Suprapubic skin (tissue), 4 donors: ENCODE measurements at places on chromosomes 6 and 20.

DNA sequence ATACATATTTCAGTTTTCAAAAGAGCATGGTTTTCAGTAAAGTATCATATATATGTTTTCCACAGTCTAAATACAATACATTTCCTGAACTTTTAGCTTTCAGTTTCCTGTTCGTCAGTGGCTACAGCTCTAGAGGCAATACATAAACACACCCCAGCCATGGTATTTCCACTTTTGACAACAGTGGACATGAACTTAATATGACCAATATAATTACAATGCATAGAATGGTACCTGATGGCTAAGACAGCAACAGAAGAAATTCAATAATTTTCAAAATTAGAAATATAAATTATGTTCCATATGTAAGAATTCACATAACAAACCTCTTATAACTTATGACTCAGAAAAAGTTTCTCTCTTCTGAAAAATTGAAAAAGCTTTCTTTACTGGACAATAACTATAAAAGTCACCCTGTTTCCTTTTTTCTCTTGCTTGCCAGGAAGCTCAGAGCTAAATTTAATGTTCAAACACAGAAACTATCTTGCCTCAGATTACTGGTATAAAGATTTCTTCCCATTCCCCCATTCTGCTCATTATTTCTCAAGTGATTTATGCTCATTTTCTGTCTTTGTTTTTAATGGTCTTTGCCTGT is 19.2 kb downstream of the FKBP5 start:
- no peak for DNase-seq

DNA sequence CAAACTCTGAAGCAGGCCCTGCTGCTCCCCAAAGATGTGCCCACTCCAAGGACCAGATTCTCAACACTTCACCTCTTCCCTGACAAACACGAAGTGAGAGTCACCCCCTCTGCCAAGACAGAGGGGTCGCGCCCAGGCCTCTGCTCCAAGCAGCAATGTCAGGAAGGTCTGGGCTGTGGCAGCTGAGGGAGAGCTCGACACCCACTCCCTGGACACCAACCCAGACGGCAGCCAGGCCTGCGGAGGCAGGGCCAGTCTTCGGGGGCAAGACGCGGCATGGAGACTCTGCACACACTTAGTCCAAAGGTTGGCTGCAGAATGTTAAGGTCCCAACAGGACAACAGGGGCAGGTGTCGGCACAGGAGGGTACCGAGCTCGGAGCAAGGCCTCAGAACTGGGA is 144.2 kb downstream of the DLL1 start:
- no peak for DNase-seq

GRCh38 chr6:160122744-160123143 is 1.1 kb downstream of the SLC22A1 start:
- DNase-seq = no peak

GRCh38 chr6:19369785-19370184 is 467.4 kb upstream of the ID4 start:
- DNase-seq = no peak

- DNase-seq = no peak
Observed at GRCh38 chr20:59031564-59032022, 542 bp downstream of the ATP5F1E start.

GRCh38 chr6:155418017-155418761 is 37.5 kb downstream of the NOX3 start:
- peak; percentile 59 for DNase-seq
